ENCODE measurements at places on chromosomes 12 and 14. TPM values are rescaled to one million over a fixed set of nuclear protein-coding genes. Genes with fewer than 3 reads are reported as not detected.

CISTR gene
- total RNA-seq, result not detected

GALNT9 gene
- total RNA-seq, result 16.1 TPM

RDH5 gene
- total RNA-seq, result 8.1 TPM

GRIN2B gene
- total RNA-seq, result not detected

KCNA5 gene
- total RNA-seq, result not detected

NYNRIN gene
- total RNA-seq, result 15.1 TPM

CCDC77 gene
- total RNA-seq, result 20.4 TPM

FAM181A gene
- not detected for total RNA-seq

TMEM263 gene
- 32.9 TPM for total RNA-seq

BBOF1 gene
- 6.8 TPM for total RNA-seq

BEGAIN gene
- total RNA-seq, result not detected

SLCO1A2 gene
- 0.45 TPM for total RNA-seq

SIX4 gene
- total RNA-seq, result 35.7 TPM

NRXN3 gene
- total RNA-seq, result not detected

DNA sequence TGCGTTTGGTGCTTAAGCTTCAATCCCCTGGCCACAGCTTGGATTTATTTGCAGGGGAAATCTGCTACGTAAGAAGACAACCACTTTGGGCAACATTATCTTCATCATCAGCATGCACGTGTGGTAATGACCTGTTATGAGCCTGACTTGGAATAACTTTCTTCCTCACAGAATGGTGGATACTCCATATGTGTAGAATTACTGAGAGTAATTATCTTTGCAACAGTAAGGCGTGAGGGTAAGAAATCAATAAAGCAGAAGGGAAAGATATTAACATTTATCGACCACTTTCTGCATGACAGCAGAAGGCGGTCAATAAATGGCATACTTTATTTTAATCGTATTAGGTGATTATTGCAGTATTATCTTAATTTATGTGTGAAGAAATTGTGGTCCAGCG is 152.7 kb downstream of the RGS6 start:
- DNase-seq, result no peak

DNA sequence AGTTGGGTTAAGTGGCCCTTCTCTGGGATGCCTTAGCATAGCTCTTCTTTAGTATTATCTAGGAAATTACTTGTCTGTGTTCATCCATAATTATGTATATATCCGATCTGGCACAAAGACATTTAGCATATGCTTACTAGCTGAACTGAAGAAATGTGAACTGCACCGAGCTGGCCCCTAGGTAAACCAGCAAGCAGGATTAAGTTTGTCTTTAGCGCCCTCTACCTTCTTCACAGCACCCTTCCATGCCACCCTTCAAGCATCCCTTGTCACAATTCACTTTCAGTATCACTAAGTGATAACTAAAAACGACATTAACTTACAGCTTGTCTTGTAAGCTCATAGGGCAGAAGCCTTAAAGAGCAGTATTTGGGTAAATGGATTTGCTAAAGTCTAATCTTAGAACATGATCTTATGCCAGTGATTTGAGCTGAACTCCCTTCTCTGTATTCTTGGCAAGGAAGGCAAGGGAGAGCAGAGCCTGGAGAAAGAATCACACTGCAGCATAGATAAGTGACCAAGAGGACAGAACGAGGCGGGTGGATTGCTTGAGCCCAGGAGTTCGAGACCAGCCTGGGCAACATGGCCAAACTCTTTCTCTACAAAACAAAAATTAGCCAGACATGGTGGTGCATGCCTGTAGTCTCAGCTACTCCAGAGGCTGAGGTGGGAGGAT is 2.6 kb upstream of the HAL start:
- no peak for DNase-seq

GRCh38 chr12:62256408-62257096 is 3.7 kb upstream of the USP15 start:
- DNase-seq, result no peak

- DNase-seq, result no peak
Observed at GRCh38 chr14:104892531-104893434, 27.7 kb downstream of the CEP170B start.

GRCh38 chr14:68522510-68523325 is 270.1 kb downstream of the ZFP36L1 start:
- DNase-seq, result no peak

- DNase-seq, result peak; percentile 46
Observed at GRCh38 chr12:11497995-11498394, 102.6 kb upstream of the PRB2 start.

GRCh38 chr12:53613821-53614220 is 12.4 kb downstream of the ATF7 start:
- no peak for DNase-seq

GRCh38 chr14:45362505-45362904 is 109.5 kb upstream of the MIS18BP1 start:
- no peak for DNase-seq

DNA sequence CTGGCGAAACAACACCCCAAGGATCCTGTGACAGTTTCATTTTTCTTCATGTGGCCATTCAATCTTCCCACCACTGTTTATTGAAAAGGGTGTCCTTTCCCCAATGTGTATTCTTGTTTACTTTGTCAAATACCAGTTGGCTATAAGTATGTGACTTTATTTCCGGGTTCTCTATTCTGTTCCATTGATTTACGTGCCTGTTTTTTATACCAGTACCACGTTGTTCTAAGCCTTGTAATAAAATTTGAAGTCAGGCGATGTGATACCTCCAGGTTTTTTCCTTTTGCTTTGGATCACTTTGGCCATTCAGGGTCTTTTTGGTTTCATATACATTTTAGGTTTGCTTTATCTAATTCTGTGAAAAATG is 9.1 kb upstream of the MGAT4C start:
- no peak for DNase-seq

DNA sequence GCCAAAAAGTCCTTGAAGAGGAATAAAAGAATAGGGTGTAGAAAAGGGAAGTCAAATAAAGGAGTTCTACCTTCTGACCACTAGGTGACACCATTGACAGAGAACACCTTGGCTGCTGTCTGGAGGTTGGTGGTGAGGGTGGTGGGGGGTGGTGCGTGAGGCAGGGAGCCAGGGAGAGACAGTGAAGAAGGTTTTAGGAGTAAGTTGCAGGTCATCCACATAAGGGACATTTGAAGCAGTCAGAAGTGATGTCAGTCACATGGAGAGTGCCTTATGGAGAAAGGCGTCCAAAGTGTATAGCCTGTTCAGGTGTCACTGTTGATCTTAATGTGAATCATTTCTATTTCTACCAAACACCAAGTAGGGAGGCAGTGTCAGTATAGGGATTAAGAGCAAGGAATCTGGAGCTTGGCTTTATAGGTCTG is 279.3 kb upstream of the DDHD1 start:
- DNase-seq, result no peak

- DNase-seq, result no peak
Observed at GRCh38 chr12:58583529-58583928, 336.8 kb downstream of the LRIG3 start.

GRCh38 chr12:110100315-110100970 is 23.7 kb upstream of the IFT81 start:
- peak; percentile 53 for DNase-seq

- DNase-seq, result peak; percentile 17
Observed at GRCh38 chr12:108482717-108483212, 32.3 kb upstream of the FICD start.

All from PC-9 (cell line).